Endodermal cell (in vitro differentiated cells): ENCODE measurements at places on chromosomes 2 and 18.
A peak's percentile ranks its signal among the peaks of the same experiment; 100 is the strongest.

- DNase-seq: no peak
These were observed 13.3 kb downstream of the DSC1 start for GRCh38 chr18:31149351-31149750.

DNA sequence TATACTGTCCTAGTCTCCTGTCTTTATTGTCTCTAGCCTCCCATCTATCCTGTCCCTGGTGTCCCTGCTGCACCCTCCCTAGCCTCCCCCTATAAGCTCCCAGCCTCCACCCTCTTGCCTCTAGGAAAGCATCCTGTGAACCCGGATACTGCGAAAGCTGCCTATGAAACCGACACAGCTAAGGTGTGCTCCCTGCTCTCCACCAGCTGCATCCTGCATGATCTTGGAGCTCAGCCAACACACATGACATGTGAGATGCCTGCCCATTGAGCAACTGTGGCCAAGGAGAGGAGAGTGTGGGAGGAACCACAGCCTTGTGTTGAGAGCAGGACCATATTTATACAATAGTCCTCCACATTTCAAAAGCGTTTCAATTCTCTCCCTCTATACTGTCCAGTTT, 187.1 kb downstream of the ZBTB7C start:
- no peak for DNase-seq

DNA sequence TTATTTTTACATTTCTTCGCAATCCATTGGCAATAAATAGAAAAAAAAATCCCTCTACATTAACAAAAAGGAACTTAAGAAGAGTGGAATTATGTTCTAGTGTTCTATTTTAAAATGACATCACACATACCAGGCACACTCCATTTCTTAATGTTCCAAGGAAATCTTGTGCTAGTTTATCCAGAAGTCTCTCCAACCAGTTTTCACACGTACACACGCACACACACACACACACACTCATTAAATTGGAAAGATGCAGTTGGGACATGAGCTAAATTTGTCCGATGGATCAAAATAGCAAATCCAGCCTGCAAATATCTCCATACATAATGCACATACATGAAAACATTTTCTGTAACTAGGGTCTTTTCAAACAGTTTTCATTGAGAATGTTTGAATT, 78.3 kb downstream of the KCNJ3 start:
- no peak for DNase-seq

DNA sequence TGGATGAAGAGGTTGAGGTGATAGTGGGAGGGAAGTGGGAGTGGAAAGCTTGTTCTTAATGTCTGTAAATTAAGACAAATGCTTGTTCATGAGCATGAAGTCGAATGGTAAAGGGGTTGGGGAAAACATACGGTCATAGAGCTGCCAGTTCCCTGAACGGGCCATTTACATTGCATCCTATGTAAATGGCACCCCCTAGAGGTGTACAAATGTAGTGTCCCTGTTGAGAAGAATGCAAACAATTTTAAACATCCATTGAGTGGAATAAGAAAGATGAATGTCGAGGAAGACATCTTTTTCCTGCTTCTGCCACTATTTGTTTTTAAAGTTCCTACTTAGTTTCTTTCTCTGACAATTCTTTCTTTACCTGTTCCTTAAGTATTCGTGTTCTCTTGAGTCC, 155.7 kb downstream of the RDH14 start:
- no peak for DNase-seq

GRCh38 chr2:190202604-190203003, 117.0 kb downstream of the HIBCH start:
- no peak for DNase-seq

DNA sequence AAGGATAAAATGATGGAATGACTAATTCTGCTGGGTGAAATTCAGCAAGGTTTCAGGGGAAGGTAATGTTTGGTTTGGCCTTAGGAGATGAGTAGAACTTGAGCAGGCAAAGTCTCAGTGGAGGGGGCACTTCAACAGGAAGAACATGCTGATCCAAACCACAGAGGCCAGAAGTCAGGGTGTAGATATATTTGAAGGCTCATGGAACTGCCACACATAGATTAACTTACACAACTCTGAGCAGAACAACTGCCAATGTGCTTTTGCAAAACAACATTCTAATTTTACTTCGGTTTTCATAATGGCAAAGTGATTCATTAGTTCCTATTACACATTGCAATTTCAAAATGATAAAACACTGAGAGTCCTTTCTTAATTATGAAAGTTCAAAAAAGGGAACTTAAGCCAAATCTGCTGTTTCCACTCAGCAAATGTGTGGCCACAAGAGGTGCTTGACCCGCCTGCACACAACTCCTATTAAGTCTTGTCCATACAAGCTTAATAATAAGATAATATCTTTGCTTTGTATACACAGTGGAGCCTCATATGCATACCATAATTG, 284.8 kb downstream of the MREG start:
- DNase-seq: no peak

- DNase-seq: no peak
These were observed 57.2 kb downstream of the SF3B1 start for GRCh38 chr2:197377670-197378069.

DNA sequence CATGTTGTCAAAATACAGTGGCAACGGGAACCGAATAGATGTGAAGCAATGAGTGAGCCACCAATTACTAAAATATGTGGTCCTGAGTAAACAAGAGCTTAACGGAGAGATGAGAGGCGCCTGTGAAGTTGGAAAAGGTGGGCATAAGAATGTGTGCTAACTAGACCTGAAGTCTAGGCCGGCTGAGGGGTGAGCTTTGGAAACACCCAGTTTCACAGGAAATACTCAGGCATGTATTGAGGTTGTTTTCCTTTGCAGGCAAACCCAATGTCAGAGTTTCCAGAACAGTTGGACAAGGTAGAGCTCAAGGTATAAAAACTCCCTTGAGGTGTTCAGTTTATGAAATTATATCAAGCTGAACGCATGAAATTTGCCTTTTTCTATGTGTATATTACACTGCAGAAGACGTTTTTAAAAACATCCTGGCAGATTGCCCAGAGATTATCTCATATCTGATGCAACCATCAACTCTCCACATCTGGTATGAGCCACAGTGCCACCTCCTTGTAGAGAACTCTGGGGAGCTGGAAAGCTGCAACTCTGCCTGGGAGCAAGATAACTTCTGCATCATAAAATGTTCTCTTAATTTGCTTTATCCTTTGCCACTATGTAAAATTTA, 3.9 kb upstream of the WDSUB1 start:
- no peak for DNase-seq

DNA sequence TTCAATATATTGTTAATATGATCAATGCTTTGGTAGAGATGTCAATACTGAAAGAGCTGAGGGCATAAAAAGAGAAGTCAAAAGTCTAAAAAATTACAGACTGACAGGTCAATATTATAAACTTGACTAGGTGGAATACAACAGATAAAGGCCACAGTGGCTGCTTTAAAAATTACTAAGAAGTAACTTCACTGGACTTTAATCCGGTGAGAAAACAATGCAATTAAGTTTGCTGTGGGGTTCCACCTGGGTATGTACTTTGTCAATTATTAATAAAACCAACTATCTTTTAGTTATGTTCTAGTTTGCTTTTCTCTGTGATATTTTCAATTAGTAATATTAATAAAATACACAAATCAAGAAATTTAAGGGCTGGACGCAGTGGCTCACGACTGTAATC, 44.7 kb downstream of the RAPH1 start:
- no peak for DNase-seq

DNA sequence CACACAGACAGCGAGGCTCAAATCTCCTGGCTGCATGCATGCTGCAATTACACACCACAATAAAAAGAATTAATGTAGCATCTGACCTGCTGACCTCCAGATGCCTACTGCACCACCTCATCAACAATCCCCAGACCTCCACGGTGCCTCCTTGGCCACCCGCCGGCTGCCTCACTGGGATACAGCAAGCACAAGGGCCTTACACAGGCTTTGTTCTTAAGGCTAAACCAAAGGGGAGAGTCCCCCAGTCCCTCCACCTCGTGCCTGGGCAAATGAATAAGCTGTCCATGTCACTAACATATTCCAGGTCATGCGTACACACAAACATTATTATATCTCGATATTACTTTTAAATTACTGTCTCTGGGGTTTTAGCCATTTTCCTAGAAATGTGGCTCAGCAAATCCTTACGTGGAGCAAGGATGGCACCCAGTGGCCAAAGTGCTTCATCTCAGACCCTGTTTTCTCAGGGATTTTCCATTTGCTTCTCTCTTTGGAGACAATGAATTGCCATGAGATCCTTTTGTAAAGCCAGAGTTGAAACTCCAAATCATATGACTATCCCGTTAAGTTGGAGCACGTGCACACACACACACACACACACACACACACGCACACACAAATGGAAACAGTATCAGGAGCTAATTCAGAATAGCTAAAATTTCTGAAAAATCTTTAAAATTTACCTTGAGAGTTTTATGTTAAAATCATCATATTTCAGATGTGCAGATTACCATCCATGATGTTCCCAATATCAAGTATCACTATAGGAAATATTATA, 313.8 kb downstream of the PDE11A start:
- peak; percentile 82 for DNase-seq

- peak; percentile 34 for DNase-seq
These were observed 57.1 kb upstream of the OTOF start for GRCh38 chr2:26534865-26535662.

DNA sequence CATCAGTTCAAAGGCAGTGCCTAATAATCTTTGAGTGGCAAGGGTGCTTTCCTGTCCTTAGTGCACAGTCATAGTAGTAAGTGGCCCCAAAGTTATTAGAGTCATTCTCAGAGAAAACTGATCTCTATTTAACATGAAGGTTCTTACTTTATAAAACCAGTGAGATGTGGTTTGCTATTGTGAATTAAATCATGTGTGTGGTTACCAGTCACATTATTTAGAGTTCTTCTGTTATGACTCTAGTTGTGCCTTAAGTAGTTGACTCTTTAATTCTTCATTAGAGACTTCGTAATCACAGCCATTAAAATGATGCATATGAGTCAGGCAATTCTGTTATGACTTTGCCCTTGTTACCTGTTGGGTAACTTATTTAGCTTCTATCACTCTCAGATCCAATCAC, 1392.9 kb upstream of the ACVR2A start:
- no peak for DNase-seq

DNA sequence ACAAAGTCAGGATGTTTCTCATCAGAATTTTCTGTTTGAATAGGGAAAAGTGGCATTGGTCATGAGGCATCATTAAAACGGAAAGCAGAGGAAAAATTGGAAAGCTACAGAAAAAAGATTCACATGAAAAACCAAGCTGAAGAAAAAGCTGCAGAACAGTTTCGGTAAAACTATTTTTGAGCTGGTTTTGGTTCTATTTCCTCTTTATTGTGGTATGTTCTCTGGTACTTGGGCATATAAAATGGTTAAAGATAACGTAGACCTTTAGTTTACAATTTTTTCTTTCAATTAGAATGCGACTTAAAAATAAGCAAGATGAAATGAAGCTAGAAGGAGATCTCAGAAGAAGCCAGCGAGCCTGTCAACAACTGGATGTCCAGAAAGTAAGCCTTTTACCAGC, 7.6 kb downstream of the GPATCH11 start:
- no peak for DNase-seq

GRCh38 chr18:7846335-7846734, 279.2 kb downstream of the PTPRM start:
- no peak for DNase-seq

DNA sequence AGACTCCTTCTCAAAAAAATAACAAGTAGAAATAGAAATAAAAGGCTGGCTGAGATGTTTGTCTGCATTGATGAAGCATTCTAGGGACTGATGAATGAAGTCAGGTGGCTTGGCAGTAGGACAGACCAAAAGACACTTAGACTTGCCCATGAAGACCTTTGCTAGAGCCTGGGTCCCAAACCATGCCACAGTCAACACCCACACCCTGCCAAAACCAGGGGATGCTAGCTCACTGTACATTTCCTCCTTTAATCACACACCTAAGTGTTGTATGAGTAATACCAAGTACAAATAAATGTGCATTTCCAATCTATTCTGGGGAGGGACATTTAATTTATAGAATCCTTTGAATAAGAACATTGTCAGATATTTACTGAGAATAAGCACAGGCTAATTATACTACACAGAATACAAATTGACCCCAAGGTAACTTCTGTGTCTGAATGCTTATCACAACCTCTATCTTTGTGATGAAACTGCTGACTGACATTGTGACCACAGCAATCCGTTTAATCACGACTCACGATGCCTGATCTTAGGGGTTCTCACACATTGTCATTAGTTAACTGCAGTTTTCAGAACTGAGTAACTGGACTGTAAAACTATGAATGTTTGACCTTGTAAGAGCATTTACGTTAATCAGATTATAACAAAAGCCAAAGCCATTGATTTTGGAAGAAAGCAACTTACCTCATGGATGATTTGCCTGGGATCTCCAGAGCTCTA, 10.5 kb upstream of the NOL10 start:
- peak; percentile 15 for DNase-seq

DNA sequence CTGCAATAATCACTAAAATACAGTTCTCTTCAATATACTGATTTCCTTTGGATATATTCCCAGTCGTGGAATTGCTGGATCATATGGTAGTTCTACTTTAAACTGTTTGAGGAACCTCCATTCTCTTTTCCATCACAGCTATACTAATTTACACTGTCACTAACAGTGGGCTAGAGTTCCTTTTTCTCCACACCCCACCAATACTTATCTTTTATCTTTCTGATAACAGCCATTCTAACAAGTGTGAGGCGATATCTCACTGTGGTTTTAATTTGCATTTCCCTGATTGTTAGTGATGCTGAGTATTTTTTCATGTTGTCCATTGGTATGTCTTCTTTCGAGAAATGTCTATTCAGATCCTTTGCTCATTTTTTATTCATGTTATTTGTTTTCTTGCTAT, 68.4 kb downstream of the CERKL start:
- no peak for DNase-seq

- DNase-seq: no peak
These were observed 187.4 kb downstream of the CCDC102B start for GRCh38 chr18:68985172-68985820.

DNA sequence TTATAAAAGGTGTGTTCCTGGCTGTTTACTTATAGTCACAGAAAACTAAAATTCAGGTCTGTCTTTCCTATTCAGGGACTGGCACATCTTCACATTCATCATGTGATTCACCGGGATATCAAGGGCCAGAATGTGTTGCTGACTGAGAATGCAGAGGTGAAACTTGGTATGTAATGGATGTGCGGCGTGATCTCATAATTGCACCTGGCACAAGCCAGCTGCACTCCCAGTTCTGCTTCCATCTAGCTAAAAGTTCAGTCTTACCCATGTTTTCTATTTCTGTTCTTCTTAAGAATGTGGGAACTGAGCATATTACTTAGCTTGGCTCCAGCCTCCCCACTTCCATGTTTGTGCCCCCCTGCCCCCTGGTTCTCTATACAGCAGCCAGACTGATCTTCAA, 131.9 kb downstream of the MAP4K4 start:
- DNase-seq: no peak

DNA sequence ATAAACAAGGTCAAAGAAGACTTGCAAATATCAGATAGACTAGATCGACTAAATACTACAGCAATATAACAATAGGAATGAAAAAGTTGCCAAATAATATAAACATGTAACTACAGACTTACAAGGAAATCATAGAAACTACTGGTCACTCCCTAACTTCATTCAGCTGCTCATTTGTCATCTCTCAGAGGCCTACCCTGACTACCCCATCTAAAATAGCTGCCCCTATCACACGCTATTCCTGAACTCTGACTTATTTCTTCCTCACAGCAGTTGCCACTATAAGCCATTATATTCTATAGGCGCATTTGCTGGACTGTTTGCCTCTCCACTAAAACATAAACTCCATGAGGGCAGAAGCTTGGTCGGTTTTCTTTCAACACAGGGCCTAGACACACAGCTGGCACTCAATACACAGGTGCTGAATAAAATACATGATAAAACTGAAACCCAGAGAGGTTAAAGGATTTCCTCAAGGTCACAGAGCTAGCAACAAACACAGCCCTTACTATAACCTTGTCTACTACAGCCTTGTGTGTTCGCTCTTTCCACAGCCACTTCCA, 1.8 kb downstream of the STRN start:
- no peak for DNase-seq
